A673 (cell line): ENCODE measurements at places on chromosomes 7 and 10. TPM values are rescaled to one million over a fixed set of nuclear protein-coding genes. Genes with fewer than 3 reads are reported as not detected.

SAMD9L gene
- total RNA-seq: 0.26 and 0.49 TPM in 2 replicates

RBM20 gene
- total RNA-seq: 1.3 and 1.8 TPM in 2 replicates

NPC1L1 gene
- not detected in 2 replicates for total RNA-seq

GHRHR gene
- not detected in 2 replicates for total RNA-seq

TLL2 gene
- 0.09 and 0.11 TPM in 2 replicates for total RNA-seq

SEC31B gene
- total RNA-seq: 3.8 and 4.7 TPM in 2 replicates

LIPK gene
- total RNA-seq: not detected in 2 replicates

GBX1 gene
- not detected in 2 replicates for total RNA-seq

CTNNA3 gene
- total RNA-seq: not detected in 2 replicates

TFR2 gene
- 1.4 and 2.0 TPM in 2 replicates for total RNA-seq

CRYGN gene
- 0.13 TPM in 2 replicates for total RNA-seq

AKR1C1 gene
- total RNA-seq: 9.8 and 10.2 TPM in 2 replicates

DIP2C gene
- 13.2 and 16.5 TPM in 2 replicates for total RNA-seq

TEX47 gene
- total RNA-seq: not detected in 2 replicates

STEAP1 gene
- 188 and 213 TPM in 2 replicates for total RNA-seq

ZNF736 gene
- 1.8 and 3.2 TPM in 2 replicates for total RNA-seq

NKX1-2 gene
- total RNA-seq: not detected in 2 replicates
